ENCODE measurements at places on chromosomes 4 and X.

GRCh38 chr4:173168396-173169177, at the start of gene GALNT7:
GALNT7 (plus strand) TSS chr4:173168811; CDS start chr4:173168836, 25 bp downstream.
- DNase-seq: peak; percentile 33

- no peak for DNase-seq
Observed at GRCh38 chr4:123417813-123418212, 21.2 kb downstream of the SPRY1 start.

DNA sequence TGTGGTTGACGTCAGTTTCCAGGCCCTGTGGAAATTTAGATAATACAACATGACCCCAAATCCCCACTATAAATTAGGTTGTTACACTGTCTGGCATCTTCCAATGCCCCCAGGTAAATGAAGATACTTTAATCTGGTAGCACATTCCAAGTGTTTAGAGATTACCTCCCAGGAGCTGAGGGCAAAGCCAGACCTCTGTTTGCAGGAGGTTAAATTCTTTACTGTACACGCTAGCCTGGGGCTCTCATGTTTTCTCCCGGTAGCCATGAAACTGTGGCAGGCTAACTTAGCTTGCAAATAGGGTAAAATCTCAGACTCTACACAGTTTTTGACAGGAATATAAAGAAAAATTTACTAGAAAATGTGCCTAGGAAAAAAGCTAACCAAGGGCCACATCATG, 450.0 kb downstream of the PDGFC start:
- DNase-seq: no peak

GRCh38 chr4:97252615-97253154, 890.6 kb downstream of the STPG2 start:
- no peak for DNase-seq

GRCh38 chr4:41976775-41977516, 4.6 kb upstream of the DCAF4L1 start:
- no peak for DNase-seq

- DNase-seq: no peak
Observed at GRCh38 chr4:7694324-7694723, 245.3 kb downstream of the AFAP1 start.

DNA sequence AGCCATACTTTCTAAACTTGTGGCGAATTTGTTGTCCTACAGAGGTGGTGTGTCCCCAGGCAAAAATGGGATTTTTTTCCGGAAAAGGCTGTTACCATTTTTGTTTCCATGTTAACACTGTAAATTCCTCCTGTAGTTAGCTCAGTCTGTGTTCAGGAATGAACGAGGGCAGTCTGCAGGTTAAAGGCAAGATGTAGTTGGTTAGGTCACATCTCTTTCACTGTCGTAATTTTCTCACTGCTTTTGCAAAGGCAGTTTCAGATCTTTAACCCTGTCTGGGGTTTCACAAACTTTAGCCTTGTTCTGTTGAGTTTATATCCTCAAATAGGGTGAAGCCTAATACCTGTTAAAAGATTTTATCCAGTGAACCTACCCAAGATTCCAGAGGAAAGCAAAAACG, 50.5 kb upstream of the PUDP start:
- no peak for DNase-seq

GRCh38 chr4:124879195-124879594, 166.7 kb upstream of the ANKRD50 start:
- DNase-seq: no peak

DNA sequence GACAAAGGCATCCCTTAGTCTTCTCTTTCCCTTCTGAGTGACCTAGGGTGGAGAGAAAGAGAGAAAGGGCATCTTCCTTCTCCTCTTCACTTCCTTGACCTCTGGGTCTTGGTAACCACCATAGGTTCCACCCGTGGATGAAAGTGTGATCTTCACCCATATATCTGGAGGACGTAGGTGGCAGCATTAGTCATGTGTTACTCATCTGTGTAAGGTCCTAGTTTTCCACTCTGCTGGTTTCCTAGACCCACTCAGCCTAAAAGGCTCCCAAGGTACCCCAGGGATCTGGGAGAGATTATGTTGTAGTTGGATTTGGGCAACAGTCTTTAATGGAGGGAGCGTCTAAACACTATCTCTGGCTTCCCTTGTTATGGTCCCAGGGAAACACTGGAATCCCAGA, 45.5 kb upstream of the RAB9B start:
- DNase-seq: no peak

DNA sequence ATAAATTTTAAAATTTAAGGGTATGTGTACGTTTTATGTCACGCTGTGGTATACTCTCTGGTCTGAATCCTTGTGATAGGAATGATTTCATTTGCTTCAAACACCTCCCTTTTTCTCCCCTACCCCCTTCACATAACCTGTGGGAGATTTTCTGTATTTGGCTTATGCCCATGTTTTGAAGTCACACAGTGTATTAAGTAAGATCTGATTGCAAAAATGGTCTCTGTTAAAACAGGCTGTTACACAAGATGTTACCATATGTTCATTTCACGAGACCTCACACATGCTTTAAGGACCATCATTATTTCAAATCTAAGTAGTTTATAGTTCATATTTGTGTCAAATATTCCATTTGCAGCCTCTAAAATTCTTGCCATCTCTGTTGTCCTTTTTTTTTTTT, 63.5 kb downstream of the TMEM131L start:
- DNase-seq: no peak

GRCh38 chr4:1393866-1394265, 12.4 kb downstream of the NKX1-1 start:
- DNase-seq: no peak

DNA sequence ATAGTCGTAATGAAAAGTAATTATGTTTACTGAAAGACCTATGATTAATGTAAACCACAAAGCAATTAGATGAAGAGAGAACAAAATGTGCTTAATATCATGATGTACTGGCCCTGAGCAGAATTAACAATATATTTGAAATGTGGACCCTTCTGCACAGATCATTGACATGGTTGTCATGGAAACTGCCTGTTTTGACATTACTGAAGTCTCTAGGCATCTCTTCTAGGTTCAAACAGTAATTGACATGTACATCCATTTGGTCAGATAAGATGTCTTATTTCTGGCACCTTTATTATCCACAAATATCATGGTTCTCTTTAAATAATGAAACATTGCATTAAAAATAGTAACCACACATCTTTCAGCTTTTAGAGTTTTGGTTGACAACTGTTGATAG, 251.7 kb upstream of the GNPDA2 start:
- no peak for DNase-seq

GRCh38 chr4:57492251-57492878, 382.2 kb upstream of the IGFBP7 start:
- DNase-seq: no peak

DNA sequence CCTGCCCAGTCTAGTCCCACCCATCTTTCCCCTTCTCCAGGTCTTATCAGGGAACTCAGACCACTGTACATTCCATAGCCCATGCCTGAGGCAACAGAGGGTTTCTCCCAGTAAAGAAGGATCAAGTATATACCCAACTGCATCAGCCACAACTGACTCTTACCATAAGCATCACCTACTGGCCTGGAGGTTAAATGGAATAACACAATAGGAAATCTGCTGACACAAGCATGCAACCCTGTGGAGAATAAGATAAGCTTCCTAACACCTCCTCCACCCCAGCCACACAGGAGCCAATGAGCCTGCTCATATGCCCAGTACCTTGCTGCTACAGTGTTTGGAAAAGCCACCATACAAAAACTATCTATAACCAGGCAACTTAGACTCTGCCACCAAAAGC, 34.6 kb upstream of the PLK4 start:
- DNase-seq: no peak

DNA sequence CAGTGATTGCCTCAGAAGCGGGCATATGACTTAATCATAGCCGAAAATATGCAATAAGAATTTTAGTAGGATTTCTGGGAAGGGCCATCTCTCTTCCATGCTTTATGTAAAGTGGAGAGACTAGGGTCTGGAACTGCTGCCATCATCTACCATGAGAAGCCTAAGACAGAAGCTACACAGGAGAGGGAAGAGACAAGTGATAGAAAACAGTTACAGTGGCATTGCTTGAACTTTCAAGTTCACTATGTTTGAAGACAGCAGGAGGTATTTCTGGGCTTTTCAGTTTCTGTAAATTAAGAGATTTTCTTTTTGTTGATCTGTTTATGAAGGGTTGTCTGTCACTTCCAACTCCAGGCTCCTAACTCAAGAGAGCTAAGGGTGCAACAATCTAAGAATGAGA, 62.5 kb downstream of the ZNF330 start:
- no peak for DNase-seq

DNA sequence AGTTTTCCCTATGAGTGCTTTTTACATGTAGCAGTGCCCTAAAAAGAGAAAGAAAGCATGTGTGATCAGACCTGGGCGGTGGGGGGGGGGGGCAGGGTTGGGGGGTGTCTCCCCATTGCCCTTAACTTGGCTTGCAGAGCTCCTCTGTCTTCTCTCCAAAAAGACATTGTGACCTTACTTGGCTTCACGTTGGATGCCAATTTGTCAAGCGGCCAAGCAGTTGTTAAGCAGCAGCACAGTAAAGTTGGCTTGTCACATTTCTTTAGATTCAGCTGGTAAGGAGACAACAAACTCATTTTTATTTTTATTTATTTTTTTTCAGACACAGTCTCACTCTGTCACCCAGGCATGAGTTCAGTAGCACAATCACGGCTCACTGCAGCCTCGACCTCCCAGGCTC, 57.3 kb upstream of the ZNF157 start:
- no peak for DNase-seq

DNA sequence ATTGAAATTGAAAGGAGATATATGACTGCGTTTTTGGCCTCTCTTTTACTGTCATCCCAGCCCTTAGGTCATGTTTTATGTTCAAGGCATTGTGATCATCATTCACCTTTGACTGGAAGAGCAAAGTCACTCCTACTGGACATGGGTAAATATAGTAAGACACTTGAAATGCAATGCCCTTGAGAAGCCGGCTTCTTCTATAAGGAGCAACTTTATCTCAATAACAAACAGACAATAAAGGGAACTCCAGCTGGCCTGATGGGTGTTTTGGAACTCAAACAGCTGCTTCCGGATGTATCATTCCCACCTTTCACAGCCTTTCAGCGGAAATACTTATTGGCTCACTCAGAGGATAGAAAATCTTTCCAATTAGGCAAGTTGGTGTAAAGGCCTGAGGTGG, 65.1 kb upstream of the C4orf54 start:
- no peak for DNase-seq

DNA sequence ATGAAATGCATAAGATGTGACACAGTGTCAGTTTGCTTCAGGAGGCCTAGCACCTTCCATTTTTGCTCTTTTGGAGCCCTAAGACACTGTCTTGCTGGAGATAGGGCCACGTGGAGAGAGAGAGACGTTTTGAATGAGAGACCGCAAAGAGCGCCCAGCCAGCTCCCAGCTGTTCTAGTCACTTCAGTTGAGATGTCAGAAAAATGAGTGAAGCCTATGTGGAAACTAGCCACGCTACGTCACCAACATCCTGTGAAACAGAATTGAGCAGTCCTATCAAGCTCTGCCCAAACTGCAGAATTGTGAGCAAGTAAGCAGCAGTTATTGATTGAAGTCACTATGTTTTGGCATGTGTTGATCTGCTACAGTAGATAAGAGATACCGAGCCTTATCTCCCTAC, 13.1 kb downstream of the GPR82 start:
- no peak for DNase-seq

DNA sequence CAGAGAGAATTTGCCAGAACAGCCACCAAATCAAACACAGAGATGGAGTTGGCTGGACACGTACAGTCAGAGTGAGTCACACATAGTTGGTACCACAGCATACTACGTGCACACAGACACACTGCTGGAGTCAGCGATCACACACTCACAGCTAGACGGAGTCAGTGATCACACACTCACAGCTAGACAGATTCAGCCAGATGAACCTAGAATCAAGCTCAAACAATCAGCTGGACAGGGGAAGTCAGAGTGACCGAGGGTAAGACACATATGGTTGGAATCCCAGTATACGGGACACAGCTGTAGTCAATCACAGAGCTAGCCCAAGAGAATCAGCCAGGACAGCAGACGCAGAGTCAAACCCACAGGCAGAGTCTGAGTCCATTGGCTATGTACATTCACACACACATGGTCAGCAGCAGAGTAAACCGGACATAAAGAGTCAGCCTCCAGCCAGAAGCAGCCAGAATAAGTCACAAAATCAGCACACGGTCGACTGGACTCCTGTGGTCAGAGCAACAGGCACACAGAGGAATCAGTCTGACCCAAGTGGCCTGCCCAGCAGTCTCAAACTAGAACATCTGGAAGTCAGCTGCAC, 4.6 kb downstream of the SLC38A5 start:
- no peak for DNase-seq

DNA sequence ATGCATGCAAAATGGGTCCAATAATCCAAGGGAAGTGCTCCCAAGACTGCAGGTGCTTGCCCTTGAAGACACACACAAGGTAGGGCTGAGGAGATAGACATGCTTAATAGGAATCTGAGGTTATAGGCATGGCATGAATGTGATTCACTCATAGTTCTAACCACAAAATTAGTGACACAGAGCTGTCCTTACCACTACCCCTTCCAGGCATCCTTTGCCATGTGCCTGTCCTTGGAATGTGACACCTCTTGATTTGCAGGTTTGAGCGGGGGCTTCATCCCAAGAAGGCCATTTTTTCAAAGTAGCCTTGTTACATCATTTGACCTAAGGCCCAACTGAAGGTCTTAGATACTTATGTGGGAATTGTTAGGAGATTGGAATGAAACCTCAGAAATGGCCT, 112.5 kb downstream of the CCNG2 start:
- no peak for DNase-seq

GRCh38 chrX:9341291-9342201, 123.3 kb upstream of the TBL1X start:
- DNase-seq: peak; percentile 13

DNA sequence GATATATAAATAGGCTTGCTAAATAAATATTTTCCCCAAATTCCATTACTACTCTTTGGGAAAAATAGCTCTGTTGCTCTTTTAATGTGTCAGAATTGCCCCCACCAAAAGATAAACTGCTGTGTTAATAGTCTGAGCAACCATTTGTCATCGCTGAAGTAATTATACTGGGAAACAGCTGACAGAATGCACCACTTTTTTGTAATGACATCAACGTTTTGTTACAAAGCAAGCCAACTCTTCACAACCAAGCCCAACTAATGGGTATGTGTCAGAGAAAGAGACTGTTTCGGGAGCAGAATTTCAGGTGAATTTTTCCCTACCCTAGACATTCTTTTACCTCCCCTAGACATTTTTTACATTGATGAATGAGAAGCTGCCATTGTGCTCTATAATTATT, 405.0 kb upstream of the MAGEB18 start:
- no peak for DNase-seq

GRCh38 chr4:149999485-150000074, 78.7 kb upstream of the DCLK2 start:
- no peak for DNase-seq

GRCh38 chrX:70352496-70352895, 62.6 kb downstream of the KIF4A start:
- DNase-seq: no peak

GRCh38 chr4:2415881-2416563, 2.4 kb downstream of the ZFYVE28 start:
- DNase-seq: no peak

DNA sequence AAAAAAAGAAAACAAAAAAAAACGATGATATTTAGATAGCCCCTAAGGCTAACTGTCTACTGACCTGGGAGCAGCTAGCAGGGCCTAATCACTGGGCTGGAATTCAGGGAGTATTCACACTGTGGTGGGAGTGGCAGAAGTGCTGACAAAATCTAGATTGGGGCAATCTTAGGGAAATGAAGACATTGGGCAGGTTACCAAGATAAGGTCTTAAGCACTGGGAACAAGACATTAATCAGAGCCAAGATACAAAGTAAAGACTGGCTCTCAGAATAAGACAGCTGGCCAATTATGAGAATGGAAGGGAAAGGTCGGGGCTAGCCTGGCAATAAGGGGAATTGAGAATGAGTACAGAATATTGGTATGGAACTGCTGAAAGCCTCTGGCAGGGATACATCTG, 100.2 kb upstream of the GRIA3 start:
- no peak for DNase-seq
